ENCODE measurements at places on chromosomes 12 and 14.

DNA sequence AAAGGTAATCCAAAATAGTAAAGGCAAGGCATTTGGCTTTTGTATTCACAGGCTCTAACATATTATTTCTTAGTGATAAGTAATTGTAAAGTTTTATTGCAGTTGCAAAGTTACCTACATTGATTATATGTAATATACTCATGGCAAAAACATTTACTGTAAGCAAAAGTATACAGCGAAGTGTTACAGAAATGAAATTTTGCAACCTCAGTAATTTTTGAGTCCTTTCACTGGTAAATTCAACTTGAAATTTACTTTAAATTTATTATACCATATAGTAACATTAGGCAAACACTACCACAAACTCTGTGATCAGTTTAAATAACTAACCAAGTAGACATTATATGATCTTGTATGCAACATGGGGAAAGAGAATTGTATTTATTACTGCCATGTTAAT is 89.0 kb downstream of the CDK17 start:
- no peak for DNase-seq

GRCh38 chr12:3489057-3489456 is 1.9 kb upstream of the PRMT8 start:
- peak; percentile 46 for DNase-seq

DNA sequence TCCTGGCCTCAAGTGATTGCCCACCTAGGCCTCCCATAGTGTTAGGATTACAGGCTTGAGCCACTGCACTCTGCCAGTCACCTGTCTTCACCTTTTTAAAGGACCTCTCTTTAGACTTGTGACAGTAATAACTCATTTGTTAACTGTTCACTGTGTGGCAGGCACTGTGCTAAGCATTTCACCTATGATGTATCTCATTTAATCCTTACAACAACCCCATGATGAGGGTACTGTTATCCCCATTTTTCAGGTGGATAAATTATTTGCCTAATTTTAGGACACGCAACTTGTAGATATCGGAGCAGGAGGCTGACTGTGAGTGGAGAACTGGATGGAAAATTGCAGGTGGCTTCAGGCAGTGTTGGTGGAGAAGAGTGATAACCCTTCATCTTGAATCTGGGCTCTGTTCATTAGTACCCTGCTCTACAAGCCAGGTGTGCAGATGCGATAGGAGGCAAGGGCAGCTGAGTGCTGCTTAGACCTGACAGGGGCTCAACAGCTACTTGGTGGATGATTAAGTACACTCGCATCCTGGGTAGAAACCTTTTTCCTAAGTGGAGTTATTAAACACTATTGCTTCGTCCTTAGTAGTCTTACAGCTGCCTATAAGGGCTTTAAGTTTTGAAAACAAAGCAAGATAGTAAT is 2.7 kb downstream of the TCTN1 start:
- no peak for DNase-seq

DNA sequence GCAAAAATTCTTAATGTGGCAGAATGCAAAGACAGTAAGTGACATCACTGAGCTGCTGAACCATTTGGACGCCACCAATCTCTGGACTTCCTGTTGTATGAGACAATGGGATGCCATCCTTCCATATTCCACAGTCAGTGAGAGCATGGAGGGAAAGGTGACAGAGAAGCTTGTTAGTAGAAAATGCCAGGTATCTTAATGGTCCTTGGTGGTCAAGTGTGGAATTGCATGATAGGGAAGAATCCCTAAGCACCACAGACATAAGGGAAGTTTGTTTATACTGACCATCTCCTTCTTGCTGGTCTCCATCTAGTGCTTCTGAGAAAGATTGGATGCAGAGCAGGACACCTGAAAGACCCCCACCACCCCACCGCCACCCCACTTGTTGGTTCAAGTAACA is 1410.0 kb upstream of the TMEM132C start:
- DNase-seq, result no peak

- DNase-seq, result peak; percentile 60
These were observed 61.3 kb upstream of the RESF1 start for GRCh38 chr12:31897781-31898503.

DNA sequence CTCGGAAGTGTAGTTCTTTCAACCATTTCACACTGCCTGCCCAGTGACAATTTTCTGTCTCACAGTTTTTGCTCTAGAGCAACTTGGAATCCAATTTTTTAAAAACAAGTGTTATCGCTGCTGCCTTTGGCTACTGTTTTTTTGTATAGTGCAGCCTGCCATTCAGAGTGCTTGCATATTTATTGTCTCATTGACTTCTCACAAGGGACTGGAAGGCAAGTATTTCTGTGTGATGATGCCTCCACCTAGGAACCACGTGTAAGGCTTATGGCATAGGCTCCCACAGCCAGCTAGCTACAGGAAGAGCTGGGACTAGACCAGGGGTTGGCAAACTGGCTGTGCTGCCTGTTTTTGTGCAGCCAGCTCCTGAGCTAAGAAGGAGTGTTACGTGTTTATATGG is 903 bp downstream of the PARPBP start:
- peak; percentile 5 for DNase-seq

DNA sequence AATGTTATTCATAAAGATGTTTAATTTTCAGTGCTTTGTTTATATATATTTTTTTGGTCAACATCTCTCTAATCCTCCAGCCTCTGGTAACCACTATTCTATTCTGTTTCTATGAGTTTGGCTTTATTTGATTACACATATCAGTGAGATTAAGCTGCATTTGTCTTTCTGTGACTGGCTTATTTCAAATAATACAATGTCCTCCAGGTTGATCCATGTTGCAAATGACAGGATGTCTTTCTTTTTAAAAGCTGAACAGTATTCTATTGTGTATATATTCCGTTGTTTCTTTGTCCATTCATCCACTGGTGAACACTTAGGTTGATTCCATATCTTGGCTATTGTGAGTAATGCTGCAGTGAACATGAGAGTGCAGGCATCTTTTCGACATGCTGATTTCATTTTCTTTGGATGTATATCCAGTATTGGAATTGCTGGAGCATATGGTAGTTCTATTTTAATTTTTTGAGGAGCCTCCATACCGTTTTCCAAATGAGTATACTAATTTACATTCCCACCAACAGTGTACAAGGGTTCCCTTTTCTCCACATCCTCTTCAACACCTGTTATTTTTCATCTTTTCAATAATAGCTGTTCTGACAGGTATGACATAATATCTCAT is 142.4 kb downstream of the PRKCH start:
- DNase-seq, result no peak

- no peak for DNase-seq
These were observed 285.6 kb upstream of the FKBP4 start for GRCh38 chr12:2509137-2509536.

GRCh38 chr14:58060898-58061297 is 91.1 kb downstream of the ARMH4 start:
- DNase-seq, result no peak

DNA sequence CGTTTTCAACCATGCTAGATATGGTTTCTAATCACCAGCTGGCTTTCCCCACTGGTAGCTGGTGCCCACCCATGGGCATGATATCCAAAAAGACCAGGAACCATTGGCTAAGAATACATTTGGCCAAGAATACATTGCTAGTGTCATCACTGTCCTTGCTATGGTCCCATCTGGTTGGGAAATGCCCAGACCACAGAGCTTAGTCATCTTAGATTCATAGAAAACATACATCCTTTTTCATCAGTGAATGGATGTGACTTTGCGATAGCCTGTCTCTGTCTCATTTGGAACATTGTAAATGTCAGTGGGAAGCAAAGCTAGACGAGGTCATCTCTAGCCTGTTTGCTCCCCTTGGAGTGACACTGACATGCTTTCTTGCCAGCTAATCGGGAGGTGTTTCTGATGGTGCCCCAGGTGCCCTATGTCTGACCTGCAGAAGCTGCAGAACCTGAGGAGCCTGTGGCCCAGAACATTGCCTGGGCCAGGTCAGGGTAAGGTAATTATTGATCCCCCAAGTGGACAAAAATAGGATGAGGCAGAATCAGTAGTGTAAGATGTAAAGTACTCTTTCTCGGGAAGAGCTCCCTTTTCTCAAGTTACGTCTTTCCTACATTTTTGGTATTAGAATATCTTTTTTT is 194.8 kb downstream of the SLC41A2 start:
- no peak for DNase-seq

DNA sequence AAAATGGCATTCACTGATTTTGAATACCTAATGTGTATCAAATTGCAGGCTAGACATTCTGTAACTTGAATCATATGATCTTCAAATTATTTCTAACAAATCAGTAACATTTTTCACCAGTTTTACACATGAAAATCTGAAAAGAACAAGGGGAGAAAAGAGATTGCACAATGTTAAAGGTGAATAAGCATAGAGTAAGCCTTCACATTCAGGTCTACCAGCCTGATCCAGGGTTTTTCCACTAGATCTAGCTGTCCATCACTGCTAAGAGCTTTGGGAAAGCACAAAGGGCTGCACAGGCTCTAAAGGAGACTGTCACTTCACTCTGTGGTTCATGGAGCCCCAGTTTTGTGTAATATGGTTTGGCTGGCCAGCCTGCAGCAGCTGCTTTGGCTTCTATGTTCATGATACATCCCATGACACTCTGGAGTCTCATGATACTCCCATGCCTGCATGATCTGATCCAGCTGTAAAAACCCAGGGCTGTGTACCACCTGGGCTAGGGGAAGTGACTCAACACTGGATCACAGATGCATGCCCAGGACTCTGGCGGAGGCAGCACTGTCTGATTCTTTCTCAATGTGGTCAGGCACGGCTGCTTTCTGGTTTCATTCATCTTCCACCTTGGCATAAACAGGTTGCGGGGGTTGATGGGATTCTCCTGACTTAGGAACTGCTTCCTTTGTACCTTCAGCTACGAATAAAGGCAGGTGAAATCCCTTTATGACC is 859.7 kb downstream of the GALC start:
- DNase-seq, result no peak

DNA sequence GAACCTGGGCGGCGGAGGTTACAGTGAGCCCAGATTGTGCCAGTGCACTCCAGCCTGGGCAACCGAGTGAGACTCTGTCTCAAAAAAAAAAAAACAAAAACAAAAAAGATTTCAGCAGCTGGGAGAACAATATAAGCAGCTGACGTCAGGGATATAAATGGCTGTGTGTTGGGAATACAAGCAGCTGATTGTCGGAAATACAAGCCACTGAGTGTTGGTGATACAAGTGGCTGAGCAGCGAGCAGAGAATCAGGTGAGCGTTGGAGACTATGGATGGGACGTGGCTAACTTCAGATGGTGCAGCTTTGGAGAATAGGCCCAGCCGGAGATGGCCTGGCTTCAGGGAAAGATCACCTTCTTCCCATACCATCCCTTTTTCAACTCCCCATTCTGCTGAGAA is 32.0 kb downstream of the PSEN1 start:
- DNase-seq, result no peak

DNA sequence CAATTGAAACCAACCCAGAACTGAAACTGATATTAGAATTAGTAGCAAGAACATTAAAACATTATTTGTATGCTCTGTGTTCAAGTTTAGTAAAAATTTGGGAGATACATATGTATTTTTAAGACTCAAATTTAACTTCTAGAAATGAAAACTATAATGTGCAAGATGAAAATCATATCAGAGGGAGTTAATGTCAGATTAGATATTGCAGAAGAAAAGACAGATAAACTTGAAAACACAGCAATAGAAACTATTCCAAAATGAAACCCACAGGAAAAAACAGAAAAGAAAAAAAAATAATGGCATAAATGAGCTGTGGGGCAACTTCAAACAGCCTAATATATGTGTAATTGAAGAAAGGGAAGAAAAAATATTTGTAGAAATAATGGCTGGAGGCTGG is 134.9 kb downstream of the DPF3 start:
- DNase-seq, result no peak

GRCh38 chr12:87793131-87793530 is 236.1 kb downstream of the C12orf50 start:
- DNase-seq, result no peak

GRCh38 chr14:26845151-26845818 is 247.5 kb upstream of the NOVA1 start:
- DNase-seq, result no peak

DNA sequence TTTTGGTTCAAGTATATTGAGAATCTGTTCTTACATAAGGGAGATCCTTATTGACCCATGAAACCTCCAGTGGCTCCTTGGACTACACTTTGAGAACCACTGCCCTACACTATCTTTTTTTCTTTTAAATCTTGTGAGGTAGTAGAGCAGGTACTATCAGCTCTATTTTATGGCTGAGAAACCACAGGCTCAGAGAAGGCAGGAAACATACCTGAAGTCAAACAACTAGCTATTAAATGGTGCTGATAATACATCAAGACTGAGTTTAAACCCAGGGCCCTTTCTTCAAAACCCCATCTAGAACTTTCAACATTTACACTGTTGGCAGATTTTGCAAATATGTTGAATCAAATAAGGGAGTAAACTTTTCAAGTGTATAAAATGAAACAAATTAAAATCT is 6.9 kb downstream of the ZBTB25 start:
- no peak for DNase-seq

GRCh38 chr14:101031721-101032120 is 128.2 kb upstream of the RTL1 start:
- no peak for DNase-seq

- DNase-seq, result no peak
These were observed 141.5 kb upstream of the FGD4 start for GRCh38 chr12:32257695-32258496.

DNA sequence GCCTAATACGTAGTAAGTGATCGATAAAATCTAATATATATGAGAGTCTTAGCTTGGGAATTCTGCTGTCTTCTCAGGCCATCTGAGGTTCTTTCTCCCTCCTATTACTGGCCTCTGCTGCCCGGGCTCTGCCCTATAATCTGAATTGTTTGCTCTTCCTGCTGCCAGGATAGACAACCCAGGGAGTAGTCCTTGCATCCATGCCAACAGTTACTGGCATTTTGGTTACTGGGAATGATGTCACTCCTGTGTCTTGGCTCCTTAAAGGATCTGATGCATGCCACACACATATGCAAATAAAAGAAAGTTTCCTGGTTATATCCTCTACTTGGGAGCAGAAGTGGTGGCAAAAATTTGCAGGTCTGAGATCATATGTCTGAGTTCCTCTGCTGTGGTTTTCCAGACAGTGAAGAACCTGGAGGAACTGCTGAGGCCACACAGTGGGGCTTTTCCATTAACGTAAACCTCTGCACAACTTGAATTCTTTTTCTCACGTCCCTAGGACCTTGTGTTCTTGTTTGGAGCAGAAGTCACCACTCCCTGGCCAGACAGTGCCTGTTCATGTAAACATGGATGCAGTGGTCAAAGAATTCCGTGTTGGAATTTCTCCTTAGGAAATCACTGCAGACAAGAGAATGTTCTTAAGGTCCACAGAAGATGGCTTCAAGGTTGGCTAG is 320.6 kb upstream of the TBX3 start:
- no peak for DNase-seq

- DNase-seq, result no peak
These were observed 84.6 kb downstream of the ESR2 start for GRCh38 chr14:64209444-64210131.

DNA sequence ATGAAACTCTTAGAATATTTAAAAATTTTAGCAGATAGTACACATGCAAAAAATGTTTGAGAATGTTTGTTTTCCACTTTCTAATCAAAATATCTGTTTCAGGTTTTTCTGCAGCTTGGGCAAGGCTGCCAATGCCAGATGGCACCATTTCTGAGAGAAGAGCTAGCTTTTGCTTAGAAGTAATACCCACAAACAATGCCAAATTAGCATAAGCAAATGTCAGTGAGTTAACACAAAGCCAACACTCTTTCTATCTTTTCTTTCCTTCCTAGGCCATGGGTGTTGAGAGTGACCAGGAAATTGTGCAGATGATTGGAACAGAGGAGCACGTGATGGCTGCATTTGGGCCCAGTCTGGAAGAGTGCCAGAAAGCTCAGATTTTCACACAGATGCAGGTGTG is 35.2 kb downstream of the POLR3B start:
- no peak for DNase-seq
